ENCODE measurements at places on chromosomes 13 and 19.

DNA sequence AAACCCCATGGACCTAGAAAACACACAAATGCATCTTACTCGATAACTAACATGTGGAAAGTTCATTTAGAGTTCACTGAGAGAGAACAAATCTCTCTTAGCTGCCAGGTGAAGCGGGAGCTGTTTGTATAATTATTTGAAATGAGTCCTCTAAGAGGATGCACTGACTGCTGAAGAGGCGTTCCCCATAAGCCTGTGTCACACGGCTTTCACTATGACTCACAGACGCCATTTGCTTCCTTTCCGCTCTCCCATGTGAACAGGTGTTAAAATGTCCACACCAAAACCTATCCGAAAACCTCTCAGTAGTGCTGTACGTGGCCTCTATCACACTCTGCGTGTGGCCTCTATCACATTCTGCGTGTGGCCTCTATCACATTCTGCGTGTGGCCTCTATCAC is 101.8 kb downstream of the SOX1 start:
- DNase-seq: no peak

DNA sequence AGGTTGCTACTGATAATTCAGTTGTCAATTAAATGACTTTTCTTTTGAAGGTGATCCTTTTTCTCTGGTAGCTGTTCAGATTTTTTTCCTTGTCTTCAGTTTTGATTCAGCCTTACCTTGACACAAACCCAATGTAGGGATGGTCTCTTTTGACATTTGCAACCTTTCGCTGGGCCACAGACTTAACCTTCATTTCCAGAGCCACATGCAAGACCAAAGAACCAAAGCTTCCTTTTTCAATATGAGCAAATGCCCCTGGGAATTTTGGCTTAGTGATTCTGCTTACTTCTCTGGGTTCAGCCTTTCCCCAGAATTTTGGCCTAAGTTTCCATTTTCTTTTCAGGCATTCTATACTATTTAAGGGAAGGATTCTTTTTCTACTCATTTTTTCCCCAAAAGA is 19.6 kb downstream of the SIGLEC5 start:
- no peak for DNase-seq

DNA sequence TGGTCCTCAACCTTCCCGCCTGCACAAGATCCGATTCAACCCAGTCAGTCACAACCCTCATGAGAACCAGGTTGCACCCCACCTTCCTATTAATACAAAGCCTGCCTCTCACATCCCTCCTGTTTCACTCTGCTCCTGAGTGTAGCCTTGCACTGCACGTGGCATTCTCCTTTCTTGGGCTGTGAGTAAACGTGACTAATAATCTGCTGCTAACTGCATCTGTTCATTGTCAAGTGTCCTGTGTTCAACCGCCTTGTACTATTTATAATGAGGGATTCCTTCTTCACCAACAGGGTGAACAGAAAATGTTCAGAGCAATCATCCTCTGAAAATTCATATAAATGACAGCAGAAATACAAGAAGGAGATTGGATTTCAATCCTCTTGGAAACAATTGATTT is 1608.2 kb downstream of the SLITRK5 start:
- no peak for DNase-seq

GRCh38 chr13:95269756-95270155 is 31.5 kb downstream of the ABCC4 start:
- DNase-seq: no peak

DNA sequence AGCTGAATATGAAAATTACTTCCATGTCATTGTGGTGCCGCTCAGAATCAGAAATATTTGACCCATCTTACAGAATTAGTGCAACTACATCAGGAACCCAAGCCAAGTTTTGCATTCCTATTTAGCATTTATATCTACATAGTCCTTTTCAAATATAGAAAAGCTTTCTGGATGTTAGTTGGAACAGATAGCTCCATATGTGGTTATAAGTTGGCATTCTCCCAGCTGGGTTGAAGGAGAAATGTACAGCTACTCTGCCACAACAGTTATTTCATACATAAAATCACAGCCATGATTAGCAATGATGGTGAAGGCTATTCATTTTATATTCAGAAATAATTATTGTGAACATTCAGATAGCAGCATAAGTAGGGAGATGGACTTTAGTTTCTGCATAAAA is 28.2 kb downstream of the HPN start:
- no peak for DNase-seq

DNA sequence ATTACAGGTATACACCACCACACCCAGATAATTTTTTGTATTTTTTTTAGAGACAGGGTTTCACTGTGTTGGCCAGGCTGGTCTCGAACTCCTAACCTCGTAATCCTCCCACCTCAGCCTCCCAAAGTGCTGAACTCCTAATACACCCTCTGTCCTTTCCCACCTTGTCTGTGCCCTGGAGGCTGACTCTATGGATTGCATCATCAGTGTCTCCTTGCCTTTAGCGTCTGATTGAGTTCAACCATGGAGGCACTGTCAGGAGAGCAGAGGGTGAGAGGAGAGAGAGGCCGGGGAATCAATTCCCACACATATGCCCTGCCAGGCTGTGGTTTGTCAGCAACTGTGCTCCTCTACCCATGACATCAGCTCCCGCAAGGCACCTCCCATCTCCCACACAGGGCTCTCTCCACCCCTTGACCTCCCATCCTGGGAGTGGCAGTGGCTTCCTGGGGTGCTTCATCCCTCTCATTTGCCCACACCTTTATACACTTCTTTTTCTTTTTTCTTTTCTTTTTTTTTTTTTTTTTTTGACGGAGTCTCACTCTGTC is 12.6 kb upstream of the LILRB4 start:
- no peak for DNase-seq

Measured in stimulated activated CD8-positive, alpha-beta memory T cell treated with anti-CD3 and anti-CD28 coated beads, Interleukin-15, amount 100 ng/mL, for 1 hour (primary cell).